ENCODE measurements at places on chromosomes 5 and 9.

DNA sequence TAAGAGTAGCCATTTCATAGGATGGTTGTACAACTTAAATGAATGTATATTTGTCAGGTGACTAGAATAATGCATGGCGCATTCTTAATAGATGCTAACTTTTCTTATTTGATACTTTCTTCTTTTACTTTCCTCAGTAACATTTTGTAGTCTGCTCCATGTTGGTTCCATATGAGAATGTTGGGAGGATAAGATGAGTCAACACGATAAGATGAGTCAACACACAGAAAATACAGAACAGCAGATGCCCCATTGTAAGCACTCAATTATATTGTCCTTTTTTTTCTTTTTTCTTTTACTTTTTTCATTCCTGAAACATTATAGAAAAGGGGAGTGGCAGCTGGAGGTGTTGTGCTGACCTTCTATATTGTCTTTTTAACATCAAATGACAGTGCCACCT lies 92.3 kb upstream of the SPATA31C2 start:
- DNase-seq: no peak

DNA sequence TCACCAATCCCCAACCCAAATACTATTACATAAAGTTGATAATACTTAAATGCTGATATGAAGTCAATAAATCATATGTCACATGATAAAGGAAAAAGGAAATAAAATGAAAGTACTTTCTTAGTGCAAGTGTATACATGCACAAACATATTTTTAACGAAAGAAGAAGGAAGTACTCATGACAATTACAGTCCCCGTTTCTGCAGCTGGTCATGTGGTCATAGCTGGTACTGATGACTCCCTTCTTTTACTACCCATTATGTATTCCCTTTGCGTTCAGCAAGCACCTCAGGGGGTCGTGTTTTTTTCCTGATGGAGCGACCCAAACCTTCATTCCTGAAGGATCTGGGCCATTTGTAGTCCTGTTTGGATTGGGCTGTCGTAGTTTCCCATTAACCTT lies 27.3 kb downstream of the CENPP start:
- DNase-seq: no peak

- no peak for DNase-seq
Observed at GRCh38 chr9:93244510-93245436, 60.8 kb downstream of the WNK2 start.

- no peak for DNase-seq
Observed at GRCh38 chr9:19127871-19128500, 694 bp upstream of the PLIN2 start.

- DNase-seq: no peak
Observed at GRCh38 chr5:151284392-151284967, 19.1 kb downstream of the SLC36A3 start.

DNA sequence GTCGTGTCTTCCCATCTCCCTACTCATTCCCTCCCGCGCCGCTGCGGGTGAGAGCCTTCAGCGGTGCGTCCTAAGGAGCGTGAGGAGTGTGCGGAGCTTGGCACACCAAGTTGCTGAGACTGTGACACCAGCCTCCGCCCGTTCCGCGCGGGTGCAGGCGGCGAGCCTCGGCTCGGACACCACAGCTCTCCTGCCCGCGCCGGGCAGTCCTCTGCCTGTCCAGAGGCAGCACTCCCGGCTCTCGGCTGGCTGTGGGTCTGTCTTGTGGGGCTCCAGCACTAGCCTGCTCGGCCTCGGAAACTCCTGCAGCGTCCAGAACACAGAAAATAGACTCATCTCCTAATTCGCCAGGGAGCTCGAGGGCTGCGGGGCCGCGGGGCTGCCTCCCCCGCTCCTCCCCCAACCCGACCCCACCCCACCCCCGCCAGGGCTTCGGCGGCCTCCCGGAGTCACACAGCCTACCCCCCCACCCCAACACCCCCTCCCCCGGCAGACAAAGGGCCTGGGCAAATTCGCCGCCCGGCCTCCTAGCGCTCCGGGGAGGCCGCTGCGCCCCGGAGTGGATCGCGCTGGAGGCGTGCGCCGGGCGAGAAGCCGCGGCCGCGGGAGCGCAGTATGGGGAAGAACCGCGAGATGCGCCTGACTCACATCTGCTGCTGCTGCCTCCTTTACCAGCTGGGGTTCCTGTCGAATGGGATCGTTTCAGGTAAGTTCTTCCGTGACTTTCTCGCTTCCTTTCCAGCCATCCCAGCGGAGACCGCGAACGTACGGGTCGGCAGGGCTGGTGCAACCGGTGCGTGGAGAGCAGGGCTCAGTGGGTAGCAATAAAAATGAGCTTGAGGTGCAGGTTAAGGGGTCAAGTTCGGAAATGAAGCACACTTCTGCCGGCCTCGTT lies at the start of gene ADAMTS19:
Gene ADAMTS19, plus strand, starts transcription at position 522 of the 895 bp plus-strand sequence. Its CDS starts 94 bp downstream, at position 616.
- no peak for DNase-seq

GRCh38 chr9:8855046-8855445 lies 1055.5 kb upstream of the DMAC1 start:
- no peak for DNase-seq

DNA sequence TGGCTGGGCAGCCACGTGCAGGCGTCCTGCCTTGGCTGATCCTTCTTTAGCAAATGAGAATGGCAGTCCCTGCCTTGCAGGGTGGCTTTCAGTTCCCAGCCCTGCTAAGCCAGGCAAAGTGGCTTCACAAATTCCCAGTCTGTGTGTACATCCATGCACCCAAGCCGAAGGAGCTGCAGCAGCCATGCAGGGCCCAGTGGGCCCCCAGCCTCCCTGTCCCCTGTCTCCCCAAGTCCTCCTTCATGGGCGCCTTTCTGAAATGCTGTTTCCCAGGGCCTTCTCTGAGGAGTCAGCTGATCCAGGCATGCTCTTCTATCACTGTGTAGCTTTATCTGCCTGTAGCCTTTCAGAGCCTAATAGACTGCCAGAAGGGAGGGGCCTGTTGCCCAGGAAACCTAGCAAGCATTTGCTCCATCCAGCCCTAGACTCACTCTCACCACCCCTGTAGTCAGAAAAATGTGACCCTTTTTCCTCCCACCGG lies 47.4 kb upstream of the SHC3 start:
- no peak for DNase-seq

DNA sequence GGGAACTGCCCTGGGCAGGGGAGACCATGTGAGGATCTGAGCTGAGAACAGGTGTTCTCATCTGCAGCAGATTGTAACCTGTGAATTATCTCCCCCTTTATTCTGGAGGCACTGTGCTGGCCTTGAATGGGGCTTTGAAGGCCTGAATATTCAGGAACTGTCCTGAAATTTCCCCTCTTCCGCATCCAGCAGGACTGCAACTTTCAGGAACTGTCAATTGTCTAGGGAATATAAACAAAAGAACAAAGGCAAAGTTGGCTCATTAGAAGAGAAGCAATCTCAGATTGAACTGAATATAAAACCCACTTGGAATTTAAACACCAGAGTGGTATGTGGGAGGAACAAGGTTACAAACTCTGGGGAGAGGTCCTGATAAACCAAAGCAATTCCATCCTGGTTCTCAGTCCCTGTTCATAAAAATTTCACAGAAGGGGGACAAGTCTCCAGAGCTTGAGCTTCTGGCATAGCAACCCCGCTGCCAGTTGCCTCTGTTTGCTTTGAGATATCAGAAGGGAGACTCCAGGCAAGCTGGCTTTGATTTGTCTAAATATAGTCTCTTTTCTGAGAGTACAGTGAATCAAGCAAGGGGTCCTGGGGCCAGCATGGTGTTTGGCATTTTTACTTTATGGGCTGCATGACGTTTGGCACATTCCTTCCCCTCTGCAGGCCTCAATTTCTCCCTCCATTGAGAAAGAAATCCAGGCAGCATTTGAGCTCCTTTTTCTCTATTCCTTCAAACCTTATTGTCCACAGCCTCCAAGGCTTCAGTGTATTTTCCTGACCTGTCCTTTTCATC lies 47.5 kb downstream of the ADRB2 start:
- no peak for DNase-seq

DNA sequence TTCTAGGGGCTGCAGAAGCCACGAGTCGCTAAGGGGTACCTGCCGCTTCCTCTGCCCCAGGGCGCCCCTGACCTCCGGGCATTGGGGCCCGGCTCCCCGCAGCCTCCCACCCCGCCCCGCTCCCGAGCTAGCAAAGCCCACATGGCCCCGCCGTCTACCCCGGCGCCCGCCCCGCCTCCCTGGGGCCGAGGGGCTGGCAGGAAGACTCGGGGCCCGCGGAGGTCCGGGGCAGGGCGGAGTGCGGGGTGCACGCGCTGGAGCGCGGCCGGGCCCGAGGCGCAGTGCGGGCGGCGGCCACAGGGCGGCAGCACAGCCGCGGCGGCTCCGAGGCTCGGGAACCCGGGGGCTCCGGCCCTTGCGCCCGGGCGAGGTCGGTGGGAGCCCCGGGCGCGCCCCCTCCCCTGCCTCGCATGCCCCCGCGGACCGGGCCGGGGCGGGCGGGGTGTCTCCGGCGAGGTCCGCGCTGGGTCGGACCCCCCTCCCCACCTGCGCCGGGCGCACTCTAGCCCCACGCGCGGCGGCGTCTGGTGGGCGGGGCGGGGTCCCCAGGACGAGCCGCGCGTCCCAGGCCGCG lies 6.7 kb downstream of the NRARP start:
- no peak for DNase-seq

- no peak for DNase-seq
Observed at GRCh38 chr5:11555171-11555570, 349.1 kb downstream of the CTNND2 start.

- DNase-seq: no peak
Observed at GRCh38 chr5:120457839-120458507, 6.1 kb upstream of the PRR16 start.

- no peak for DNase-seq
Observed at GRCh38 chr9:106649664-106650063, 213.3 kb upstream of the ZNF462 start.

GRCh38 chr9:101307051-101307450 lies 77.8 kb downstream of the BAAT start:
- no peak for DNase-seq

DNA sequence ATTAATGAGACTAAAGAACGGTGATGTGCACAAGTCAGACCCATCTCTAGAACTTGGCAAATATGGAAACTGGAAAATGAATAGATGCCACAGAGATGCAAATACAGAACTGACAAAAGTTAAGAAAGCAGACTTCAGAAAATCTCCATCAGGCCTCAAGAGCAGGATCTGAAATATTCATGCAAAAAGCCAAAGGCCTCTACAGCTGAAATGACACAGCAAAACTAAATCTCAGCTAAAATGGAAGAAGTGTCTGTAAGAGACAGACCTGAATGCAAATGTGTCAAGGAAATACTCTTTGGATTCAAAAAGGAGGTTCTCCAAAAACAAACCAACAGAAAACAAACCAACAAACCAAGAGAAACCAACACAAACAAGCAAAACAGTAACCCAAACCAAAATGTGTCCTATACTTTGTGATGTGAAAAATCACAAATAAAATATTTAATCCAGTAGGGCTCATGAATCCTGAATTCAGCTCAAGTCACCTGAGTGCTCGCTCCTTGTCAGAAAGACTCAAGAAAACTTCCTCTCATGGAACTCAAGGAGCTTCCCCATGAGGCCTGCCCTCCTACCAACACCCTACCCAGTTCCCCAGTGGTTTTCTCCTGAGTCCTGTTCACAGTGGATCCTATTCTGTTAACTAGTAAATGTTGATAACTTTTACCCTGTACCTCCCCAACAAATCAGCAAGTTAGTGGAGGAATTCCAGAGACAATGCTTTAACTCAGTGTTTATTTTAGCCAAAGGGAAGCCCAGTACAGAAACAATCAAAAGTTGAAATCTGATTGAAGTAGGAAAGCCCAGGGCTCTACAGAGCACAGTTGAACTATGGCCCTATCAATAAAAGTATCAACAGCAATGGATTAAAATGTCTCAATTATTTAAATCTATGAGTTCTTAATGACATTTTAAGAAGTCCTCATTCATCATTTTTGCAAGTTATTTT lies 14.6 kb downstream of the MRPS27 start:
- no peak for DNase-seq

DNA sequence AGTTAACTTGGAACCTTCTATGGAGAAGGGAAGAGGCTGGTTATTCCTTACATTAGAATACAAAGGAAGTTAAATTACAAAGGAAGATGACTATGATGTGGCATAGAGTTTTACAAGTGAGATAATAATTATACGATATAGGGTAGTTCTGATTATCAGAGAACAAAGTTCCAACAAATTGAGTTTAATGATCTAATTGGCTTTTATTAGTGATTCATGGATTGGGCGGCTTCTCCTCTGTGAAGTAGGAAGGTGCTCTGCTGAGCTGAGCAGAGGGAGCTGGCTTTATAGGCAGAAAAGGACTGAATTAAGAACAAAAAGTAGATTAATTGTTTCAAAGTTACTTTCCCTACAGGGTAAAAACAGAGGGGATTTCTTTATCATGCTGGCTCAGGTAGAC lies 49.7 kb downstream of the PARP8 start:
- no peak for DNase-seq

DNA sequence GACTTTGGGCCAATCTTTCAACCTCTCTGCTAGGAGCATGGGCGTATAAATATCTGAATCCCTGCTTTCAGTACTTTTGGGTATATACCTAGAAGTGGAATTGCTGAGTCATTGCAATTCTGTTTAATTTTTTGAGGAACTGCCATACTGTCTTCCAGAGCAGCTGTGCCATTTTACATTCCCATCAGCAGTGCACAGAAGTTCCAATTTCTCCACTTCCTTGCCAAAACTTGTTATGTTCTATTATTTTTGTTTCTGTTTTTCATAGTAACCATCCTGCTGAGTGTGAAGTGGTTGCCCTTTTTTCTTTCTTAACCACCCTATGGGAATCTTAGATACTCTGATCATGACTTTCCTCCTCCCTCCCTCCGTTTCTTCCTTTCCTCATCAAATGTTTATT lies 11.1 kb upstream of the CCIN start:
- DNase-seq: no peak

DNA sequence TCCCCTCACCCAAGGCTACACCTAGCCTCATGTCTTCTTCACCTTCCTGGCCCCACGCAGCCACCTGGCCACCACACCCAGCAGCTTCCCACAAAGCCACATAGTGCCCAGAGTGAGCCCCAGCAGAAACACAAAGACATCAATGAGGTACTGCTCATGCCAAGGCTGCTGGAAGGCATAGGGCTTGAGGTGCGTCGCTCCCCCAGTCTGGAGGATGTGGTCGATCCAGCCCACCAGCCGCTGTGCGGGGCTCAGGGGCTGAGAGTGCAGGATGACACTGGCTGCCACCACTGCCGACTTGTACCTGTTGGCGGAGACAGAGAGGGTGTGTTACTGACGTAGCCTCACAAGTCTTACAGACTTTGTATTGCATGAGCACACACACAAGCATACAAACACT lies 15.8 kb upstream of the CAPSL start:
- DNase-seq: no peak

- no peak for DNase-seq
Observed at GRCh38 chr5:135263022-135263668, 135.9 kb downstream of the MACROH2A1 start.

- DNase-seq: no peak
Observed at GRCh38 chr5:25619273-25619672, 974.5 kb upstream of the CDH10 start.

- no peak for DNase-seq
Observed at GRCh38 chr5:88979726-88980125, 96.7 kb upstream of the MEF2C start.

GRCh38 chr9:131578021-131578420 lies 32.7 kb downstream of the PRRT1B start:
- no peak for DNase-seq

DNA sequence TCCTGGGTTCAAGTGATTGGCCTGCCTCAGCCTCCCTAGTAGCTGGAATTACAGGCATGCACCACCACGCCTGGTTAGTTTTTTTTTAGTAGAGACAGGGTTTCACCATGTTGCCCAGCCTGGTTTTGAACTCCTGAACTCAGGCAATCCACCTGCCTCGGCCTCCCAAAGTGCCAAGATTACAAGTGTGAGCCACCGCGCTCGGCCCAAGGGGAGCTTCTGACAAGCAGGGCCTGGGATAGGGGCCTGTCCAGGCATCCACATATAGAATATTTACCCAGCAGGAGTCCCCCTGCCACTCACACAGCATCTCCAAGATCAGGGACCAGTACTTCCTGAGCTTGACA lies 10.1 kb downstream of the IRF1 start:
- DNase-seq: no peak
